T-cell (primary cell): ENCODE measurements at places on chromosomes 1 and 21.

DNA sequence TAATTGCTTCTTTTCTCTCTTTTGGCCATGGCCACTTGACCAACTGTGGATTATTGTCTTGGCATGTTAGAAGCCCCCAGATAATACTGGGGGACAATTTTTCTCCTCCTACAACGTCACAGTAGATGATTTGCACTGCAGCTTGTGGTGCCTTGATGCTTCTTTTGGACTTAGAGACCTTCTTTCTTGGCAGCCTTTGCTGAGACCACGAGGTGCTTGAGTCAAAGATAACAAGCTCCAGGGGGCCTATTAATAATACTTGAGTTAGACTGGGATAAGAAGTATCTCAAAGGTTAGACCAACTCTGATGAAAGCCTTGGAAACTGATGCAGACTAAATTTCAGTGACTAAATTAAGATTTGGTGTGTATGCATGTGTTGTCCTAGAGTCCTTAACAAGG, 3.2 kb downstream of the PPP1R12B start:
- H3K36me3 ChIP-seq, result no peaks in the 10 kb centered on the region
- DNase-seq, result no peak

GRCh38 chr1:77845951-77846350, 42.5 kb upstream of the NEXN start:
- no peaks in the 10 kb centered on the region for H3K36me3 ChIP-seq
- DNase-seq, result no peak
- H3K27ac ChIP-seq, result no peak overlapping the region
- peaks cover 2% of the 10 kb centered on the region for H3K4me1 ChIP-seq
- no peaks in the 10 kb centered on the region for H3K27me3 ChIP-seq

DNA sequence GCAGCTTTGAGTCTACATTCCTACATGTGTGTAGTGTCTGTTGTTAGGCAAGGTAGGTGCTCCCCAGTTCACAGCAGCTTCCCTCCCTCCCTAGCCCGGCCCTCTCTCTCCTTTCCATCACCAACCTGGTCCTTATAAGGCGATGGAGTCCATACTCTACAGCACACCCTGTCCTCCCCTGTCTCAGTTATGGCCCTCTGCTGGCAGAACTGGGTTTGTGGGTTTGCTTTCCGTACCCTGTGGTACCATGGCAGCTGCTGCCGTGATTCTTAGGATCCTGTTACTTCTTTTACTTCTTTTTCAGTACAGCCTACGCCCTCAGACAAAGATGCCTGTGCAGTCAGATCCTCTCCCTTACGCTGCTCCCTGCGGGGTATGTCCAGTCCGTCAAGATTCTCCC, 31.7 kb downstream of the AK5 start:
- H3K27me3 ChIP-seq, result no peaks in the 10 kb centered on the region
- no peak overlapping the region for H3K4me3 ChIP-seq
- H3K27ac ChIP-seq, result no peak overlapping the region
- DNase-seq, result peak; percentile 32
- peaks cover 9% of the 10 kb centered on the region for H3K4me1 ChIP-seq

GRCh38 chr1:67300561-67300960, 7.1 kb upstream of the IL12RB2 start:
- no peak overlapping the region for H3K4me3 ChIP-seq
- no peaks in the 10 kb centered on the region for H3K27me3 ChIP-seq
- H3K4me1 ChIP-seq, result no peaks in the 10 kb centered on the region
- no peak for DNase-seq

- no peak overlapping the region for H3K4me3 ChIP-seq
- peaks cover 13% of the 10 kb centered on the region for H3K27me3 ChIP-seq
- DNase-seq, result no peak
- H3K27ac ChIP-seq, result no peak overlapping the region
- no peaks in the 10 kb centered on the region for H3K4me1 ChIP-seq
These were observed 315.0 kb upstream of the POU3F1 start for GRCh38 chr1:38361566-38361965.

DNA sequence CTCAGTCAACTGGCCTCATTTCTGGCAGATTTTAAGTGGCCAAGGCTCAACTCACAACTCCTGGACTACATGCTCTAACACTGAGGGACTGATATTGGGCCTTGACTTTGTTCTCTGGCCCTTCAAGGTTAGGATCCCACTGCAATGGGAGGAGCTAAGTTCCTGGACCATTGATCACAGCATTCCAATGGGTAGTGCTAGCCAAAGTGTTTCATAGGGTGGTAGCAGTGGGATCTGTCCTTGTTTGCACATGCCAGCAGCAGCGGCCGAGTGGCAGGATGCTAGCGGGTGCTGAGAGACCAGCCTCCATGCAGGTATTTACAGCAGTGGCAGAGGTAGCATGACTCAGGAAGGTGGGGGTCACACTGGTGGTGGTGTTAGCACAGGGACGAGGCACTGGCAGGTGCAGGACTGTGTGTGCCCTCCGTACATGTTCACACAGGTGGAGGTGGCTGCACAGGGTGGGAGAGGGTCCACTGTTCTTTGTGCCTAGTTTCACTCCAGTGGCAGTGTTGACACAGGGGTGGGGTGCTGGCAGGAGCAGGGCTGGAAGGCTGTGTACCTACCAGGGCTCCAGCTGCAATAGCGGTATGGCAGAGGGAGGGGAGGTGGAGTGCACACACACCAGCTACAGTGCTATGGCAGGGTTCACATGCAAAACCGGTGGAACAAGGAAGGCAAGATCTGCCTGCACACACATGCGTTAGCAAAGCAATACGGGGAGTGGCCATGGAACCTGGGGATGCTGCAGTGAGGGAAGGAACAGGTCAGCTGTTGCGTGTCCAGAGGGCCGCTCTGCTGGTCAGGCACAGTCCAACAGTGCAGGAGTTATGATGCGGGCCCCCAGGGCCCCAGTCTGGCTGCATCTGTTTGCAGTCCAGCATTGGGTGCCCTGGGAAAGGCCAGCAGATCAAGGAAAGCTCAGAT, 51.7 kb downstream of the COL24A1 start:
- no peaks in the 10 kb centered on the region for H3K27me3 ChIP-seq
- no peaks in the 10 kb centered on the region for H3K36me3 ChIP-seq
- no peak overlapping the region for H3K4me3 ChIP-seq
- H3K27ac ChIP-seq, result no peak overlapping the region
- DNase-seq, result no peak
- no peaks in the 10 kb centered on the region for H3K4me1 ChIP-seq

GRCh38 chr1:119582801-119583200, 65.3 kb downstream of the ZNF697 start:
- H3K36me3 ChIP-seq, result no peaks in the 10 kb centered on the region
- no peak overlapping the region for H3K4me3 ChIP-seq
- no peaks in the 10 kb centered on the region for H3K27me3 ChIP-seq
- no peak overlapping the region for H3K27ac ChIP-seq

GRCh38 chr1:105137543-105138457, 1388.1 kb downstream of the AMY1C start:
- H3K27me3 ChIP-seq, result no peaks in the 10 kb centered on the region
- no peaks in the 10 kb centered on the region for H3K4me1 ChIP-seq
- no peak for DNase-seq
- H3K36me3 ChIP-seq, result no peaks in the 10 kb centered on the region
- H3K4me3 ChIP-seq, result no peak overlapping the region

DNA sequence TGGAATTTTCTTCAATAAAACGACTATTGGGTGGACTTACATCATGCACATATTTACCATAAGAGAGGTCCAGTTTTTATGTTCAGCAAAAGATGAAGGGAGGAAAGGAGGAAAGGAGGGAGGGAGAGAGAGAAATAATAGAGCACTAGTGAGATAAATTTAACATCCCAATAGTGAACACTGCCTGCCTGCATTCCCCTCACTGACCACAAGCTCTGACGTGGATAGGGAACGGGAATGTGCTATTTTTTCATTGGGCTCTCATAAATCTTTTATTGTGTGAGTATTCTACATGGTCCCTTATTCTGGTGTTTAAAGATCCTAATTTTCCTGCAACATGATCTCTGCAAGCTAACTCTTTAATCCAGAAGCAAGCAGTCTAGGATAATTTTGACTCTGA, 82.1 kb downstream of the TTC3 start:
- H3K4me3 ChIP-seq, result no peak overlapping the region
- H3K4me1 ChIP-seq, result no peaks in the 10 kb centered on the region
- no peak overlapping the region for H3K27ac ChIP-seq
- H3K27me3 ChIP-seq, result no peaks in the 10 kb centered on the region

DNA sequence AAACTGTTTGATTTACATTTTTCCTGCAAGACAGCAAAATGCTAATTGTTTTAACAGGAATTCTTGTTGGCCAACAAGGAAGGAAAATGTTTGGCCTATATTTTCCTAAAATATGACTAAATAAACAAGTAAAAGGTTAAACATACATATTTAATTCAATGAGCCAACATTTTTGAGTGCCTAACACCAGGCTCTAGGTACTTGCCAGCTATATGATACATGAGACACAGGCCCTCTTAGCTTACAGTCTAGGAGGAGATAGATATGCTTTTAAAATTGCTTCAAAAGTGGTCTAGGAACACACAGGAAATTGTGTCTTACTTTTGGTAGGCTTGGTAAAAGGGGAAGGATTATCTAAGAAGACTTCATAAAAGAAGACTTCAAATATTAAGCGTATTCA, 50.9 kb downstream of the PIGK start:
- no peaks in the 10 kb centered on the region for H3K27me3 ChIP-seq
- no peaks in the 10 kb centered on the region for H3K4me1 ChIP-seq
- H3K36me3 ChIP-seq, result peaks cover 6% of the 10 kb centered on the region
- H3K4me3 ChIP-seq, result no peak overlapping the region
- H3K27ac ChIP-seq, result no peak overlapping the region

GRCh38 chr1:18480315-18481189, at the start of gene KLHDC7A:
Gene KLHDC7A (plus strand): TSS chr1:18480930. CDS start chr1:18480982, 52 bp downstream.
- no peaks in the 10 kb centered on the region for H3K4me1 ChIP-seq
- H3K36me3 ChIP-seq, result no peaks in the 10 kb centered on the region
- no peak for DNase-seq
- no peak within 1 kb of the TSS for H3K27ac ChIP-seq
- no peak within 1 kb of the TSS for H3K4me3 ChIP-seq
- H3K27me3 ChIP-seq, result no peaks in the 10 kb centered on the region

- no peak for DNase-seq
- H3K27ac ChIP-seq, result peak overlapping the region; percentile 84
- no peaks in the 10 kb centered on the region for H3K27me3 ChIP-seq
- H3K4me3 ChIP-seq, result peak overlapping the region; percentile 91
These were observed 3.1 kb downstream of the TRAF5 start for GRCh38 chr1:211329764-211330201.

- no peaks in the 10 kb centered on the region for H3K4me1 ChIP-seq
- H3K27me3 ChIP-seq, result no peaks in the 10 kb centered on the region
- H3K4me3 ChIP-seq, result no peak overlapping the region
- H3K27ac ChIP-seq, result no peak overlapping the region
- H3K36me3 ChIP-seq, result no peaks in the 10 kb centered on the region
These were observed 22.3 kb downstream of the MYBPH start for GRCh38 chr1:203153051-203153988.

DNA sequence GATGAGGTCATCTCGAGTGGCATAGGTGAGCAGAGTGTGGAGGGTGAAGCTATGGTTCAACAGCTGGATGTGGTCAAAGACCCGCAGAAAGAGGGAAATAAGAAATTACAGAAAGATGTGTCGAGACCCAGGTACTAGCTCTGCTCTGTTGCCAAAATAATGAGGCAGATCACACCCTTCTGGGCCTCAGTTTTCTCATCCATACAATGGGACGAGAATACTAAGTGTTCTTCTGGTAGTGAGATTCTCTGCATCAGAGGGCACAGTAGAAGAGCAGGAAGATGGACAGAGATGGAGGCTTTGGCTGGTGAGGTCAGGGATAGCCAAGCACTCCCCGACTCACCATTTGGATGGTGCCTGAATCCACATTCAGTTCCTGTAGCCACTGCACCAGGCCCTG, 11.1 kb downstream of the MAP3K6 start:
- peaks cover 8% of the 10 kb centered on the region for H3K4me1 ChIP-seq
- H3K36me3 ChIP-seq, result peaks cover 20% of the 10 kb centered on the region
- no peak overlapping the region for H3K4me3 ChIP-seq
- H3K27ac ChIP-seq, result peak overlapping the region; percentile 62
- no peaks in the 10 kb centered on the region for H3K27me3 ChIP-seq

- H3K4me3 ChIP-seq, result no peak overlapping the region
- H3K4me1 ChIP-seq, result no peaks in the 10 kb centered on the region
- no peak for DNase-seq
- H3K36me3 ChIP-seq, result no peaks in the 10 kb centered on the region
These were observed 50.2 kb downstream of the WARS2 start for GRCh38 chr1:119090250-119090649.

DNA sequence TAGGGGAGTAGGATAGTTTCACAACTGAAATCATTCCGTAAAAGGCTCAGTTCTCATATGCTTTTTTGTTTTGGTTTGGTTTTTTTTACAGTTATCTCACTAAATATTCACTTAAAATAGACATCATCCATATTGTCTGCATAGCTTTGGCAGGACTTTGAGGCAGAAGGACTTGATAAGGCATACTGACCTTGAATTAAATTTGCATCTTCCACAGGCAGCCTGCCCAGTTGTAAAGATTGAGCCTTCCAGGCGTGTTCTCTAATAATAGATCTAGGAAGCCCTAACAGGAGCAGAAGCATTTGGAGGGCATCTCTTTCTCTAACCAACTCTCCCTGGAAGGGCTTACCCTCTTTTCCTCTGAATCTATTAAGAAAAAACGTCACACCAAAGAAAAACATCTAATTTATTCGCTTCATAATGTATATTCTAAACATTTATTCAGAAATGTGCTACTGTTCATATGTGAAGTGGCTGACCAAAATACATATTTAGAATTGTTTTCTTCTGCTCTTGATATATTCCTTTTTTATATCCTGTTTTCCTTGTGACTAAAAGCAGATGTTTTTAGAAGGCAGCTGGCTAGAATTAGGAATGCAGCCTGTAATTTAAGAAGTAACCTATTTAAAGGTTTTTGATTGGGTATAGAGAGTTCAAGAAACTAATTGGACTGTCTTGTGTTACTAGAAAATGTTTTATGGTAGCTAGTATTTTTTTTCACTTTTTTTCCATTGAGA, 20.2 kb downstream of the DESI2 start:
- H3K27me3 ChIP-seq, result no peaks in the 10 kb centered on the region
- H3K4me3 ChIP-seq, result no peak overlapping the region
- no peak overlapping the region for H3K27ac ChIP-seq
- no peaks in the 10 kb centered on the region for H3K36me3 ChIP-seq
- no peak for DNase-seq
- H3K4me1 ChIP-seq, result no peaks in the 10 kb centered on the region

GRCh38 chr1:114828251-114828650, 26.4 kb upstream of the SYCP1 start:
- no peaks in the 10 kb centered on the region for H3K27me3 ChIP-seq
- no peak overlapping the region for H3K4me3 ChIP-seq
- no peak overlapping the region for H3K27ac ChIP-seq
- DNase-seq, result no peak
- no peaks in the 10 kb centered on the region for H3K36me3 ChIP-seq
- H3K4me1 ChIP-seq, result no peaks in the 10 kb centered on the region

GRCh38 chr1:118210723-118211110, 25.7 kb upstream of the SPAG17 start:
- H3K4me1 ChIP-seq, result no peaks in the 10 kb centered on the region
- no peak overlapping the region for H3K27ac ChIP-seq
- H3K36me3 ChIP-seq, result no peaks in the 10 kb centered on the region
- no peak for DNase-seq

GRCh38 chr1:183687546-183688304, 34.6 kb upstream of the APOBEC4 start:
- no peak overlapping the region for H3K27ac ChIP-seq
- no peaks in the 10 kb centered on the region for H3K36me3 ChIP-seq
- no peak for DNase-seq
- peaks cover 8% of the 10 kb centered on the region for H3K27me3 ChIP-seq

- no peak overlapping the region for H3K4me3 ChIP-seq
- peaks cover 4% of the 10 kb centered on the region for H3K4me1 ChIP-seq
- no peaks in the 10 kb centered on the region for H3K27me3 ChIP-seq
- H3K27ac ChIP-seq, result no peak overlapping the region
These were observed 246.3 kb downstream of the FGGY start for GRCh38 chr1:59543211-59543668.

- H3K4me3 ChIP-seq, result no peak overlapping the region
- no peaks in the 10 kb centered on the region for H3K27me3 ChIP-seq
- H3K27ac ChIP-seq, result no peak overlapping the region
- no peaks in the 10 kb centered on the region for H3K4me1 ChIP-seq
- no peak for DNase-seq
These were observed 262.1 kb downstream of the AKT3 start for GRCh38 chr1:243587823-243588560.
